ENCODE measurements at places on chromosomes 1 and 21.

GRCh38 chr1:182684116-182684828 is at the start of gene RGS8:
Gene RGS8 (minus strand): TSS chr1:182684587. CDS start chr1:182669649, 14,938 bp downstream.
- DNase-seq = no peak

DNA sequence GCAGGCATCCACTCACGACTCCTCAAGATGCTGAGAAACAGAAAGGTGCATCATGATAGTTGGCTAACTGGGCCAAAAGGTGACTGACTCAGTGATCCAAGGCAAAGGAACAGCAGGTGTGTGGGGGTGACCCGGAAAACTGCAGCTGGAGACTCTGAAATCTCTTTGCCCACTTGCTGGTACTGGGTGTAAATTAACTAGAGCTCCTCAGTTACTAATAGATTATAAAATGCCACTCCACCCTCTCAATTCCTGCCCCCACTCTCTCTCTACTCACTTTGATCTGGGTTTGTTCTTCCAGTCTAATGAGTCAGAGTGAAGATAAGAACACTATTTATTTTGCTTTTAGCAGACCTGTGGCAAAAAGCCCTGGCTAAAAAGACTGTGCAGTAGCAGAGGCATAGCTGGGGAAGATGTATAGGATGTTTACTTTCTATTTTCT is 7.2 kb upstream of the PIGC start:
- peak; percentile 44 for DNase-seq

DNA sequence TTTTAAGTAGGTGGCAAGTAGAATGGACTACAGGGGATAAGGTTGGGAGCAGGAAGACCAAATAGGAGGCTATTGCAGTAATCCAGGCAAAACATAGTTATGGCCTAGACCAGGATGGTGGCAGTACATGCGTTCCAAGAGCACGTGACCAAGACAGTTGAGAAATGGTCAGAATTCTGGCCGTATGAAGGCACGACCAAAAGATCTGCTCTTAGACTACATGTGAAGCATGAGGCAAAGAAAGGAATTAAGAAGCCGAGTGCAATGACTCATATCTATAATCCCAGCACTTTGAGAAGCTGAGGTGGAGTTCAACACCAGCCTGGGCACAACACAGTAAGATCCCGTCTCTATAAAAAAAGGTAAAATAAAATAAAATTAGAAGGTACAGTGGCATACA is 71.3 kb downstream of the LUZP1 start:
- no peak for DNase-seq

- DNase-seq = no peak
Measured at GRCh38 chr1:167110586-167110985, 16.7 kb downstream of the STYXL2 start.

- peak; percentile 100 for DNase-seq
Measured at GRCh38 chr1:153566414-153567371, 1.0 kb upstream of the S100A2 start.

GRCh38 chr1:108560189-108560873 is 431 bp downstream of the EEIG2 start:
- DNase-seq = peak; percentile 14

- peak; percentile 56 for DNase-seq
Measured at GRCh38 chr1:111955755-111956154, 33.7 kb downstream of the KCND3 start.

DNA sequence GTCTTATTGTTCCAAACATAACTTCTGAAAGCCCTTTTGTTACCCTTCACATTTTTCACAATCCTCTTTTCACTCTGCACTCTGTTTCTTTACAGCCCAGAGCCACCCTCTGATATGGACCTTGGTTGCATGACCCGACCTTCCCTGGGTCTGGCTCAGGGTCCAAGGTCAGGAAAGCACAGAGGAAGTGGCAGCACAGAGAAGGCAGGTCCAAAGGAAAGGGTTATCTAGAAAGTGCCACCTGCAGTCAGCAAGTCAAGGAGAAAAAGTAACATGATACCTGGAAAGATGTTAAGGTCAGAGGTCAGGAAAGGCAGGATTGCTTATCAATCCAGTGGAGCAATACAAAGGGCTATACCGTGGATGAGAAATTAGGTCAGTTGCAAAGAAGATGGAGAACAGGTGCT is 18.4 kb downstream of the BCAR3 start:
- no peak for DNase-seq

- DNase-seq = no peak
Measured at GRCh38 chr1:88088481-88088880, 595.6 kb upstream of the PKN2 start.

GRCh38 chr1:112320058-112320457 is 76.0 kb upstream of the CTTNBP2NL start:
- DNase-seq = no peak

DNA sequence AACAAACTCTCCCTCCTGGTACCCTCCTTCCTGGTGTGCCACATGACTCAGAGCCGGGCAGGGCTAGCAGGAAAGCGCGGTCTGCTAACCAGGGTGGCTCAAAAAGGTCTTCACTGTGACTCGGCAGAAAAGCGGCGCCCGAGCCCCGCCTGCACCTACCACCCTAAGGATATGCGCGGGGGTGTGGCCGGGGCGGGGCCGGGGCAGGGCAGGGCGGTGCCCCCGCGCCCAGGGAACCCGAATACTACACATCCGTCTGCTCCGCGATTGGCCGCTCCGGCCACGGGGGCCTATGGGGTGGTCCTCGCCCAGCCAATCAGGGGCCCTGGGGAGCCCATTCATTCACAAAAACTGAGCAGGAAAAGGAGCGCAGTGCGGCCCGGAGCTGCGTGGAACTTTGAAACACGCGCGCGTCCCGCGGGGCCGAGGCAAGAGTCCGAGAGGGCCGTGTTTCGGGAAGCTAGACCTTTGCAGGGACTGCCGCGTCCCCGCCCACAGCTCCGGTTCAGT is 1.7 kb downstream of the LRP8 start:
- peak; percentile 94 for DNase-seq

- peak; percentile 63 for DNase-seq
Measured at GRCh38 chr1:223670458-223671159, 5.1 kb upstream of the CAPN8 start.
